ENCODE measurements at places on chromosomes 12 and 14.

- DNase-seq, result no peak
Observed at GRCh38 chr14:67567654-67568053, 32.4 kb downstream of the PIGH start.

DNA sequence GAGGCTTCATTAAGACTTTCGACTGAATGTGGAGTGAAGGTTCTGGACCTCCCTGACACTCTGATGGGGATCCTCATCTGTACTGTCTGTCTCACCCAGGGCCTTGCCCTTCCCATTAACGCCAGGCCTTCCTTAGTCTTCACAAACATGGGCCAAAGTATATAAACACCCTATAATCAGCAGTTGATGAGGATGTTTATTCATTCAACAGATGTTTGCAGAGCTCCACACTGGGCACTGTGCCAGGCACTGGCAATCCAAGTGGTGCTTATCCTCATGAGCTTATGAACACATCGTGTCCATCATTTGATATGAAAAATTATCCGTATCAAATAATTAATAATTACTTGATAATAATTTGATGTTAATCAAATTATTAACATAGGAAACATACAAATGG lies 454.4 kb downstream of the FUT8 start:
- DNase-seq, result no peak

- DNase-seq, result no peak
Observed at GRCh38 chr12:67881565-67881964, 107.7 kb upstream of the IFNG-AS1 start.

- no peak for DNase-seq
Observed at GRCh38 chr14:36690311-36691040, 28.8 kb downstream of the PAX9 start.

- no peak for DNase-seq
Observed at GRCh38 chr14:54377501-54377900, 19.3 kb upstream of the CDKN3 start.

GRCh38 chr14:57970175-57970574 lies 104.3 kb upstream of the SLC35F4 start:
- DNase-seq, result no peak

- peak; percentile 56 for DNase-seq
Observed at GRCh38 chr12:110330544-110330943, 49.5 kb downstream of the ATP2A2 start.

Measured in inflammatory macrophage (primary cell).